ENCODE measurements at places on chromosomes 7 and 10.

DNA sequence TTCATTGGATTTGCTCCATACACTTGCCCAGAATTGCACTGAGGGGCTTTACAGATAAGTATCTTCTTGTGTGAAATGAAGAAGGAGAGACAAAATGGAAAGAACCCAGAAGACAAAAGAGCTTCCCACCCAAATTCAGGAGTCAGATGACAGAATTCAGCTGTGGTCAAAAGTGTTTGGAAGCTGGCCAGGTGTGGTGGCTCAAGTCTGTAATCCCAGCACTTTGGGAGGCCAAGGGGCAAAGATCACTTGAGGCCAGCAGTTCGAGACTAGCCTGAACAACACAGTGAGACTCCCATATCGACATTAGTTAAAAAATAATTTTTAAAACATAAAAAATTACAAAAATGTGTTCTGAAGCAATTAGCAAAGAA is 27.1 kb downstream of the DUSP5 start:
- DNase-seq: no peak

- DNase-seq: no peak
These were observed 74.8 kb downstream of the PARD3 start for GRCh38 chr10:34740321-34740720.

- no peak for DNase-seq
These were observed 122.3 kb downstream of the JMJD1C start for GRCh38 chr10:63343476-63343875.

DNA sequence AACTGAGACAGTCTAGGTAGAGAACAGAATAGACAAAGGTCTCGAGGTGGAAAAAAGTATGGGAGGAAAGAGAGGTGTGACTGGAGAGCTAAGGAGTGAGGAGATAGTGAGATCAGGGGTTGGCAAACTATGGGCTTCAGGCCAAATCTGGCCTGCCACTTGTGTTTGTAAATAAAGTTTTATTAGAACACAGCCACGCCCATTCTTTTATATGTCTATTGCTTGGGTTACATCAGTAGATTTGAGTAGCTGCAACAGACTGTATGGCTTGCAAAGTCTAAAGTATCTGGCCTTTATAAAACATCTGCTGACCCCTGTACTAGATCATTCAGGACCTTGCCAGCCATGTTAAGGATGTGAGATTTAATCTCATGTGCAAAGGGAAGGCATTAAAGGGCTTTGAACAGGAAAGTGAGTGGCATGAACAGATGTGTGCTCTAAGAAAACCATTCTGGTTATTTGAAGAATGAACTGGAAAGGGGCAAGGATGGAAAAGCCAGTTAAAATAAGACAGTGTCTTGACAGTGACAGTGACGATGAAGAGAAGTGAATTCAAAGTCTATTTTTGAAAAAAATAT is 240.3 kb downstream of the RNLS start:
- DNase-seq: no peak

Data from cortex of kidney (tissue), 1 donor.